Stimulated activated CD4-positive, alpha-beta T cell treated with anti-CD3 and anti-CD28 coated beads, TNF-alpha, amount 100 ng/mL, for 48 hours (primary cell): ENCODE measurements at places on chromosomes 13 and 19.
A peak's percentile ranks its signal among the peaks of the same experiment; 100 is the strongest.

DNA sequence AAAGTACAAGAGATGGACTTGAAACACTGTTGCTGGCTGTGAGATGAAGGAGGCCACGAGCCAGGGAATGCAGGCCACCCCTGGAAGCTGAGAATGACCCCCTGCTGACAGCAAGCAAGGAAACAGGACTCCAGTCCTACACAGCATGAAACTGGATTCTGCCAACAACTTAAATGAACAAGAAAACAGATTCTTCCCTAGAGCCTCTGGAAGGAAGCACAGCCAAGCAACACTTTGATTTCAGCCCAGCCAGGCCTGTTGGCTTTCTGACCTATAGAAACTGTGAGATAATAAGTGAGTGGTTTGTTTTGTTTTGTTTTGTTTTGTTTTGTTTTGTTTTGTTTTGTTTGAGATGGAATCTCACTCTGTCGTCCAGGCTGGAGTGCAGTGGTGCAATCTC is 105.3 kb upstream of the CACNA1A start:
- no peak for DNase-seq

GRCh38 chr13:94416454-94417080 is 62.9 kb downstream of the DCT start:
- DNase-seq, result no peak

GRCh38 chr19:10266706-10267105 is 4.2 kb upstream of the ICAM1 start:
- no peak for DNase-seq

DNA sequence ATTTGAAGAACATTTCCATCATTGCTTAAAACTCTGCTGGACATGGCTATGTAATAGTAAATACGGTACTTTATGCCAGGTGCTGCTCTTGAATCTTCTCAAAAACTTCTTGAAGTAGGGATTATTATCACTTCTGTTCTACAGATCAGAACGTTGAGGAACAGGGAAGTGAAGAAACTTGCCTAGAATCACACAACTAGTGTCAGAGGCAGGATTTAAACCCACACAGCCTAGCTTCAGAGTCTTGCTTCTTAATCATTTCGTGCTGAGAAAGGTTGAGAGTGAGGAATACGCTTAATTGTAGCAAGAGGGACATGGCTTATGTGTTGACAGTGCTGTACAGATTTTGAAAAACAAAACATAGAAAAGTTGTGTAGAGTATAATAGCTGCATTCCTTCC is 13.5 kb downstream of the TM9SF2 start:
- DNase-seq, result no peak

- DNase-seq, result no peak
These were observed 39.5 kb downstream of the ATP7B start for GRCh38 chr13:51971520-51972426.

GRCh38 chr19:38543807-38544568 is 73.8 kb downstream of the MAP4K1 start:
- DNase-seq, result no peak

DNA sequence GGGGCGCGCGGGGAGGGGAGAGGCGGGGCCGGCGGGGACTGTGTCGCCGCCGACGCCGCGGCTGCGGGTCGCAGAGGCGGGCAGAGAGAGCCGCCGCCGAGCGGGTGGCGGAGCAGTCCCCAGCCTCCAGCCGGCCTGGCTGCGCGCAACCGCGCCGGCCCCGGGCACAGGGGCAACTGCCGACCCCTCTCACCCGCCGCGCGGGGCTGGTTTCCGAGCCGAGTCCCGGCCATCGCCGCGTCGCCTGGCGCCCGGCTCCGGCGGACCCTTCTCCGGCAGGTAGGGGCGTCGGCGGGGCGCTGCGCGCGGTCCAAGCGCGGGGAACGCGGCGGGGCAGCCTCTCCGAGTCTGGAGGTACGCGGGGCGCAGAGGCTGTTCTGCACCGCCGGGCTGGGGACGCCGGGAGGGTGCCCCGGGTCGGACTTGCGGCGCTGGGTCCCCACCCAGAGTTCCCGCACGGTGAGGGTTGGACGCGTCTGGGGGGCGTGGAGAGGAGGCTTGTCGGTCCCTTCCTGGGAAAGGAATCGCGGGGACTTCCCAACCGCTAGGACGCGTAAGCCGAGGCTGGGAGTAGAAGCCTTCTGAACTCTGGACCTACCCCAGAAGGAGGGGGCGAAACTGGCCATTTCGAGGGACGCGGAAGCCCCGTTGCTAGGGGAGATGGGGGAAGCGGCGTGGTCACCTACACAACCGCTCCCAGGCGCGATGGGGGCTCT is 133.6 kb upstream of the MYO16 start:
- DNase-seq, result no peak

DNA sequence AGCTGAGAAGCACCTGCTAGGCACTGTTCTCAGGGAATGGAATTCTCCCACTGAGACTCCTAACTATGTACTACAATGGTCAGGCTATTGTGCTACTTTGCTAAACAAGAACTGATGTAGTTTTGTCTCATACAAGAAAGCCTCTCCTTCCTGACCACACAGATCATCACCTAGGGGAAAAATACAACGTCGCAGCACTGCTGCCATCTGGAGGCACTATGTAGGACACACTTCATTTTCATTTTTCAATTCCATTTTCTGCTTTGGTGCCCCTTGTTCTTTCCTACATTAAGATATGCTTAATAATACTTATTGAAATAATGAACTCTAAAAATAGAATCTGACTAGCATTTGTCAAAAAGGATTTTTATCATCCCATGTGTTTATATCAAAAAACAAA is 21.1 kb downstream of the PROSER1 start:
- no peak for DNase-seq

GRCh38 chr19:51546650-51547396 is 15.4 kb upstream of the SIGLEC6 start:
- DNase-seq, result no peak

GRCh38 chr13:103195762-103196161 is 129.5 kb upstream of the SLC10A2 start:
- no peak for DNase-seq

- no peak for DNase-seq
These were observed 24.5 kb upstream of the SOX1 start for GRCh38 chr13:112042496-112042895.

DNA sequence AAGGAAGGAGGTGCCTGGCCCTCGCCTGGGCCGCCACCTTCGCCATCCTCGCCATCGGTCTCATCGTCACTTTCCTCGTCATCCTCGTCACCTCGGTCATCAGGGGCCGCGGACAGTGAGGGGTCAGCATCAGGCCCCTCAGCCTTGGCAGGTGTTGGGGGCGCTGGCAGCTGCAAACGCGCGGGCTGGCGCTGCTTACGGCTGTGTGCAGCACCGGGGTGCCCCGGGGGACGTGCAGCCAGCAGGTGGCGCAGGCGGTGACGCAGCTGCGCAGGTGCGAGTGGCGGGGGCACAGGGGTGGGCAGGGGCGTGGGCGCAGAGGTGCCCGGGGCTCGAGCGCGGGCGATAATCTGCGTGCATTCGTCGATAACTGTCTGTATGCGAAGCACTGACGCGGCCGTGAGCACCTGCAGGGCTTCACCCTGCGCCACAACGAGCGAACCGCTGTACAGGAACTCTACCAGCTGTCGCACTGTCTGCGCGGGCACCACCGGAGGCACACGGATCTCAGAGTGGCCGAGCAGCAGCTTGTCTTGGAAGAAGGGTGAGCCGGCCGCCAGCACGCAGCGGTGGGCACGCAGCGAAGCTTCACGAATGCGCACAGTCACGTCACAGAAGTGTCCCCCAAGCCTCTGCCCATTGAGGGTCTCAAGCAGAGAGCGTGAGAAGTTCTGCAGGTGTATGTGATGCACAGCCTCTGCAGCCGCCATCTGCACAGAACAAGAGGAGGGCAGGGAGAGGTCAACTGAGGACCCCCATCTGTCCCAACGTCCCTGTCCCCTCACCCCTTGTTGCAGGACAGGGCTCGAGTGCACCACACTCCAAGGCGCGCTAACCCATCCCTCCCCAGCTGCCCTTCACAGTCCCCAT is 2.4 kb downstream of the ZBTB45 start:
- no peak for DNase-seq

DNA sequence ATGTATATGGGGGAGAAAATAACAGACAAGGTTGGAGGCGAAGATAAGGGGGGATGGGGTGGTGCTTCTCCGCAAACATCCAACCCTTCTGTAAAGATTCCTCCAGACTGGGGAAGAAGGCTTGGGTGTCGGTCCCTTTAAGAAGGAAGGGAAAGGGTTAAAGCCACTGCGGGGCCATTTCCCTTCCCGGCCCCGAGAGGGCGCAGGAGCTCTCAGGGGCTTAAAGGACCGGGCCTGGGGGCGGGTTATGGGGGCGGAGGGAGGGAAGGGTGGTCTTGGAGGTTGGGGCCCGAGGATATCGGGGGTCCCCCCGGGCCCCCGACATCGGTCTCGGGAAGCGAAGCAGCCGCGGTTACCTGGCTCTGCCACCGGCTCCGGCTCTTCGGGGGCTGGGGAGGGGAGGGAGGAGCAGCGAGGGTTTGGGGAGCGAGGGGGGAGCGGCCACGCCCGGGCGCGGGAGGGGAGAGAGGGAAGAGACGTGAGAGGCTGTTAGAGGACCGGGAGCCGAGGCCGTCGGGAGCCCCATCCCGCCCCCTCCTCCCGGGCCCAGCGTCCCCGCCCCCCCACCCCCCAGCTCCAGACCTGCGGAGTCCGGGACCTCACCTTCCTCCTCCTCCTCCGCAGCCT is 2.8 kb downstream of the TNNT1 start:
- DNase-seq, result no peak

GRCh38 chr19:41792513-41793413 is 3.6 kb upstream of the CEACAM3 start:
- peak; percentile 27 for DNase-seq

DNA sequence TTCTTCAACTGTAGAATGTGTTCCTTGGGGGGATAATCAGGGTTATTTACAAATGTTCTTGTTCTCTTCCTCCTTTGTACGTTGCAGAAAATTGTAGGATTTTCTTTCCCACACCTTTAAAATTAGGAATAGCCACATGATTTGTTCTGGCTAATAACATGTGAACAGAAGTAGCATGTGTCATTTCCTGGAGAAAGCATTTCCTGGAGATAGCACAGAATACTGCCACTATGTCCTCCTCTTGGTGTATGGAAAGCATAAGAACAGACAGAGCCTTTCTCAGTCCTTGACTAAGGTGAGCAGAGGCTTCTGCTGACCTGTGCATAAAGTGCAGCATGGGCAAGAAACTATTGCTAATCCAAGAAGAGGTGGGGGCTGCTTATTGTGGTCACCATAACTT is 101.8 kb downstream of the FAM216B start:
- no peak for DNase-seq

- no peak for DNase-seq
These were observed 108.3 kb upstream of the FRY start for GRCh38 chr13:31923134-31923763.

DNA sequence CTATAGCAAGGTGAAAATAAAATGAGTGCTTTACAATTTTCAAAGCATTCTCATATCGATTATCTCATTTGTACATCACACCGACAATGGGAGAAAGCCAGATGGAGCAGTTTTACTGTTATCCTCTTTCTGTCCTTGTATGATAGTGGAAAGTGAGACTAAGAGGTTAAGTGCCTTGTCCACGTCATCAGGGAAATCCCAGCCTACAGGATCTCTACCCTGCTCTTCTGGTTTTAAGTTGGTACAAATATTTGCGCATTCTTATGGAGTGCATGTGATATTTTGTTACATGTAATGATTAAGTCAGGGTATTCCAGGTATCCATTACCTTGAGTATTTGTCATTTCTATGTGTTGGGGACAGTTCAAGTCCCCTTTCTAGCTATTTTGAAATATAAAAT is 12.4 kb upstream of the ENOX1 start:
- DNase-seq, result no peak

GRCh38 chr13:78185700-78186099 is 267.1 kb upstream of the EDNRB start:
- DNase-seq, result no peak

DNA sequence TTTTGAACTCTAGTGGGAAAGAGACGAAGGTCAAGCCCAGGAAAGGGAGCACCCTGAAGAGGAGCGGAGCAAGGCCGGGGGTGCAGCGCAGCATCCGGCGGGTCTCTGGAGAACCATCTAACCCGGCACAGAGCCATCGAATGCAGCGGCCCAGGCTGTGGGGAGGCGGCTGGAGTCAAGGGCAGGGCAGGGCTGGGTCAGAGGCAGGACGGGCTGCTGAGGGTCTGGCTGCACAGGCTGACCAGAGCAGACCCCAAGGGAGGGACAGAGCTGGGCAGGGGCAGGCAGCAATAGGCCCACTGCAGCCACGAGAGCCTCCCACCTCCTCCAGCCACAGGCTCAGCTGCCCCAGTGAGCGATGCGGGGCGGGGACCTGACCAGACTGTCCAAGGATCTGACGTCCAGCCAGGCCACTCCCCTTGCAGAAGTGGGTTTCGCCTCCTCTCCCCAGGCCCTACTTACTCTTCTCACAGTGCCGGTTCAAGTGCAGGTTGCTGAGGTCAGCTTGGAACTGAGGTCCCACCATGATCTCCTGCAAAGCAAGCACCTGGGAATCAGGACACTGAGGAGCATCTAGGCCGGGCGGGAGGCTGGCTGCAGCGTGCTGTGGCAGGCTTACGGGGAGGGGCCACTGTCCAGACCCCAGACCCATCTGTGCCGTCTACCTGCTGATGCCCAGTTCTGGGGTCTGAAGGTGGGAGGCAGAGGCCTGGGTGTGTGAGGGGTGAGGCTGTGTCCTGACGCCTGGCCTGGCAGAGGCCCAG is 19.2 kb downstream of the MIER2 start:
- no peak for DNase-seq

- no peak for DNase-seq
These were observed 82.5 kb downstream of the KLF5 start for GRCh38 chr13:73141292-73141771.

DNA sequence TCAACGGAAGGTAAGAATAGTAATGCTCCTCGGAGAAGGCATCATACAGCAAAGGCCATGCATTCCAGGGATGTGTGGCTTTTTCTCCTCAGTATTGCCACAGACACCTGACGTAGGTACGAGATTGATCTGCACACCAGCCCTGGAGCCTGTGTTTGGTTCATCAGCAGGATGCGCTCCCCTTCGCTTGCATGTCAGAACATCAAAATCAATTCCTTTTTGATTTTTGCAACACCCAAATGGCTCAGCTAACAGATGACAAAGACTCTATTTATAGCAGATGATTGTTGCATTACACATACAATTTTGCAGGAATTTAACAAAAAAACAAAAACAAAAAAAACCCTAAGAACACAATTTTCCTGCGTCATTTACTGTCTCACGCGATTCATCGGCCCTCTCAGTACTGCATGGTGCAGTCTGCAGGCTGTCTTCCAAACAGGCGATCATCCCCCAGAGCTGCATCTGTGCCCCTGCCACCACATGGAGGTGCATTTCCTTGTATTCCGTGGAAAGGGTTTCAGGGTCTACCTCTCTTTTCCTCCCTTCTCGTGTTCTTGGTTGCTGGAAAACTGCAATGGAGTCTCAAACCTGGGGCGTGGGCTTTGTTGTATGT is 207.3 kb downstream of the TEX29 start:
- DNase-seq, result no peak

- DNase-seq, result no peak
These were observed 6.7 kb downstream of the RGS9BP start for GRCh38 chr19:32682317-32682716.

DNA sequence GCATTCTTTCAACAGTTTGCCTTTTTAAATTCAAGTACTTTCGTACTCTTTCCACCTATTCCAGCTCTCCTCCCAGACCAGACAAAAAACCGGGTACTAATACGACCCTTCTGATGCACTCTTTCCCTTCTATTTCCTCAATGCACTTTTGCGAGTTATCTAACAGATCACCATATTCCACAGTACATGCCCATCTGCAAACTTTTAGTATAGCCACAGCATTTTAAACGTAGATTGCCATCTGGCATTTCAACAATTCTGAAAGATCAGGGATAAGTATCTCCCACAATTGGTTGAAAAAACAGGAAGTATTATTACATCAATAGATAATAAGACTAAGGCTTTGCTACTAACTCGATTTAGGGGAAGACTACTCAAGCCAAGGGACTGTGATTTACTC is 31.5 kb downstream of the RBM26 start:
- DNase-seq, result no peak
